ENCODE measurements at places on chromosomes 3 and 15.

- no peak for DNase-seq
Observed at GRCh38 chr3:111895071-111895470, 36.0 kb downstream of the PHLDB2 start.

DNA sequence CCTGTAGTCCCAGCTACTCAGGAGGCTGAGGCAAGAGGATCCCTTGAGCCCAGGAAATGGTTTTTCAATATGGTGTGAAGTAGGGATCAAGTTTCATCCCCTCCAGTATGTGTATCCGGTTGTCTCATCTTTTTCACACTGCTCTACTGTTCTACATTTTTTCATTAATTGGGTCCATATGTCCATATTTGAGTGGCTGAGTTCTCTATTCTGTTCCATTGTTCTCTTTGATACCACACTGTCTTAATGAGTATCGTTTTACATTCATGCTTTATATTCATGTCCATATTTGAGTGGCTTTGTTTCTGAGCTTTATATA lies 81.6 kb upstream of the LRRFIP2 start:
- DNase-seq, result no peak

DNA sequence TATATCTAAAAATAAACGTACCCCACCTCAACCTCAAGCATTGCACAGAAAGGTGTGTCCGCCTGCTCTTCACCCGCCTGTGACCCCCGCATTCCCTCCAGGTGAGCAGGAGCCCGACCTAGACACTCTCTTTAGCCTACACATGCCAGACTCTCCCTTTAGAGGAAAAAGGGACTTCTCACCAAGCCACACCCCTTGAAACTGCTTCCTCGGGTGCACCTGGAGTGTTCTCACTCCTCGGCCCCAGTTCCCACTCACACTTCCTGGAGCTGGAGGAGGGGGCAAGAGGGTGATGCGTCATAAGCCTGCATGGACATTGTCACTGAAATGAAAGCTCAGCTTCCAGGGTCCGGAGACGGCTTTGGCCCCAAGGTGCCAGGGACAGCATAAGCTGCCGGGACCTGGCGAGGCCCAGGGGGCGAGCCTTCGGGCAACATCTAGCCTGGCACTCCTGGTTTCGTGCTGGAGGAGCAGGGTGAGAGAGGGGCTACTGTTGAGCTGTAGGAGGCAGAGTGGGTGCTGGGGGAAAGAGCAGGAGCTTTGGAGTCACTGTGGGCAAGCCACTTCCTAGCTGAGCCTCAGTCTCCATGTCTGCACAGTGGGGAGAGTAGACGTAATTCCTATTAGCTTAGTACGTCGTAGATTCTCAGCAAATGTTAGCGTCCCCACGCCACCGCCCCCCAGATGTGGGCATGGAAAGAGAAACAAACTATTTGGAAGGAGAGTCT lies 9.8 kb upstream of the MUC4 start:
- DNase-seq, result no peak

DNA sequence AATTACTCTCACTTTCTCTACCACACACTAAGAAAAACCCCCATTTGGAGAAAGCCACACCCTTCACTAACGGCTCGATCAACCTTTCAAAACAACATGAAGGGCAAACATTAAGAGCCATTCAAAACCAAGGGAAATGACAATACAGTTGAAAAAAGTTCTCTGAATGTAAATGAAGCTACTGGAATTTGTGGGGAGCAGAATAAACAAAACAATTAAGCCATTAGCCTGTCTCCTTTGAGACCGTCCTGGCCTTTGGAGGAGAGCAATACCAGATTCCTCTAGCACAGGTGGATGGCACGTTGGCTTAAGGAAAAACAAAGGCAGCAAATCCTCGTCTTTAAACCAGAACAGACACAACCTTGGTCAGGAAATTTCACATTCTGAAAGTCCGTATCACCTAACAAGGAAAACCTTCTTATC lies 18.7 kb downstream of the MYO1E start:
- DNase-seq, result no peak

DNA sequence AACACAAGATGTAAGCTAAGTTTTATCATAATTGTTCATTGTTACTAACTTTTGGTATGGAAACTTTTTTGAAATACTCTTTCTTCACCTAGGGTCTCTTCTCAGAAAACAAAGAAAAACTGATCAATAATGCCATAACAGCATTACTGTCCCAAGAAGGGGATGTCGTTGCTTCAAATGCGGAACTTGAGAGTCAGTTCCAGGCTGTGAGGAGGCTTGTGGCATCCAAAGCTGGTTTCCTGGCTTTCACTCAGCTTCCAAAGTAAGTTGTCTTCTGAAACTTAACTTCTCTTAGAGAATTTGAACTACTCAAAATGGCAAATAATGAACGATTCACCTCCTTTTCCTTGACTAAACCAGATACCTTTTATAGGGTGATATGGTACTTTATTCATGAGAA lies 39.3 kb downstream of the DNAJC13 start:
- DNase-seq, result no peak

DNA sequence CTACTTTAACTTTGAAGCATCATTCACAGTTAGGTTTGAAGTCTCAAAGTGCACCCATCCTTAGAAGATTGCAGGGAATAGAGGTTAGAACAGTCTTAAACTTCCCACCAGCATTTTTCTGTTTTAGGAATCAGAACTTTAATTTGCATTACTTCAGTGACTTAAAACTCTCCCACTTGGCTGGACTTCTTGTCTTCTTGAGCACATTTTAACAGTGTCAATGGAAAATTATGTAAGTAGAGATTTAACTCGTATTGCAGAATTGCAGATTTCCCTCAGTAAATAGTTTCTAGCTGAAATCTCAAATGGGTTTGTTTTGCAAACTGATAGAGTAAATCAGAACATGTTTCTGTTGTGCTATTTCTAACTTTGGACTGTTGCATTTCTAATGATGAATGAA lies 369.6 kb downstream of the OTOL1 start:
- no peak for DNase-seq

DNA sequence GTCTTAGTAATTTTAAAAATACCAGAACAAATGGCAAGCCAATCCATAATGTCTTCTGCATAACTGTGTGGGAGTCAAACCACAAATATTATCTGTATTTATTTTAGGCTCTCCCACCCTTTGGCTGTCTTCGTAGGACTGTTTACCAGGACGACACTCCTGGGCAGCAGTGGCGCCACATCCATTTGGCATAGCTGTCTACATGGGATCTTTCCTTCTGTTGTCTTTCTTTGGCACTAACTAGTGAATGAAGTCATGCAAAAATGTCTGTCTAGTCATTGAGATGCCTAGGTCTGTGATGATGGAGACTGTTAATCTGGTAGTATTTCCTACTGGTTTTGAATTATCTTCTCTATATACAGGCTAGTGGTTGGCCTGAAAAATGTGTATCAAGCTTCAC lies 54.0 kb upstream of the CHMP2B start:
- DNase-seq, result no peak

- no peak for DNase-seq
Observed at GRCh38 chr3:99625237-99625622, 13.2 kb upstream of the COL8A1 start.

- DNase-seq, result no peak
Observed at GRCh38 chr3:182028081-182028480, 316.4 kb downstream of the SOX2 start.

DNA sequence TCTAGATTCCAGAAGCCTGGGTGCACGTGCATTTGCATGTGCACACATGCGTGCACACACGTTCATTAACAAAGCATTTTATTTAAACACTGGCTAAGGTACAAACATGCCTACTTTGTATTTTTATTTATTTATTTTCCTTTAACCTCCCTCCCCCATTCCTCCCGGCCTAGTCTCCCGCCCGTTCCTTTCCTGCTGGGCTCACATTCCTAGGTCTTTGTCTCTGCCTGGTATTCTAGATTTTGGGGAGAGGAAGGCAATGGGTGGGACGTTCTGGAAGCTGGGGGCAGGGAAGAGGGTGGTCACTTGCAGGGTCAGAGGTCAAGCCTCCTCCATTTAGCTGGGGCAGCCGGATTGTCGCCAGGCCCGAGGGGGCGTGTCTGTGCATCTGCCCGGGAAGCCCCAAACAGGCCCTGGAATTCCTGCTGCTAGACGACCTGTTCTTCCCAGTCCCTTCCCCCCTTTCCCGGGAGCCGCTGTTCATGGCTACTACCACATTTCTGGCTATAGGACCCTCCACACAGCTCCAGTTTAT lies 51.8 kb downstream of the TRIM71 start:
- DNase-seq, result no peak

- DNase-seq, result no peak
Observed at GRCh38 chr3:79491029-79491641, 276.7 kb downstream of the ROBO1 start.

DNA sequence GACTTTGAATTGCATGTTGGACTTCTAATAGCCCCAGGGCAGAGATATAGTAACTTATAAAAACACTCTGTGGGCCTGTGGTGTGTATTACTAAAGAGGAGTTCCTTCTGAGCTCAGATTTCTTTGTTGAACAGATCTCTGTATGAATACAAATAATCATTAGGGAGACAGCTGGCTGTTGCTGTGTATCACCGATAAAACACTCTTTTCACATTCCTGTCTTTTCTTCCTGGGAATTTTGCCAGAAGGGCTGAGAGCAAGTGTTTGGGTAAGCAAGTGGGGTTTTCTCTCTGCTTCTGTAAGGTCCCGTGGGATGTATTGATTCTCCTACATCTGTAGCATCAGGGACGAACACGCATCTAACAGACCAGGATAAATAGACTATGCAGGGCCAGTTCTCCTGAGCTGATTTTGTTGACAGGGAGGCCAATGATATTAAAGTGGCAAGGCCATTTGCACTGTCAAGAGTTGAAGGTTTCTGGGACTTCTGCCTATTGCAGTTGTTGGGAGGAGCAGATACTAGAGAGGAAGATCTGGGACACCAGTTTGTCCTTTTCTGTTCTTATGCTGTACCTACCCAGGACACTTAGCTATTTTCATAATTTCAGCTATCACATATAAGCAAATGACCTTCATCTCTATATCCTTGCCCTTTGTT lies 225.9 kb upstream of the CD96 start:
- DNase-seq, result no peak

GRCh38 chr3:146189519-146190173 lies 28.7 kb upstream of the PLOD2 start:
- no peak for DNase-seq

- no peak for DNase-seq
Observed at GRCh38 chr15:65517866-65518207, 348 bp upstream of the DPP8 start.

DNA sequence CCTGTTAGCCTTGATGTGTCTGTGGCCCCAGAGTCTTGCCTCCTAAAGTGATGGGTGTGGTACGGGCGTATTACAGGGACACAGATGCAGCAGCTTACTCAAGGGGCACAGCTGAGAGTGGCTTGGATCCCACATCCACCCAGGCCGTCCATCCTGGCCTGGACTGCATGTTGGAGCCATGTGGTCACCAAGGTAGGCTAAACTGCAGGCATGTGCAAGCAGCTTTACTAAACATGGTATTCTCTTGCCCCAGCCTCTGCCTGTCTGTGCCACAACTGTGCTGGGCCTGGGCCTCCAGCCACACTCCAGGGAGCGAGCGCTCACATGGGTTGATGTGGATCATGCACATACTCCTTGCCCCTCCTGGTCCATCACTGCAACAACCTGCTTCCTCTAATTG lies 6.1 kb upstream of the GPR62 start:
- no peak for DNase-seq
